ENCODE measurements at places on chromosomes 2 and 18.

DNA sequence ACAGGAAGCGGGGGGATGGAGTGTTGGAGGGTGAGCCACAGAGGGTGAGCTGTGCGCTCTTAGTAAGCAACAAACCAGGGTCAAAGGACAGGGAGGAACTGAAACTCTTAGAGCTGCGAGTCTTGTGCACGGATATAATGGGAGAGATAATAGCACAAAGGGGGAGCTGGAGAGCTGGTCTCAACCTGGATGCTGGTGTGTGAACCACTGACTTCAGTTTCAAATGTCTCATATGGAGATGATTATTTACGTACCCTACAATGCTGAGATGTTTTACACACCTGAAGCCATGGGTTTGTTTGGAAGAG lies 35.9 kb downstream of the PTGR3 start:
- DNase-seq, result no peak

DNA sequence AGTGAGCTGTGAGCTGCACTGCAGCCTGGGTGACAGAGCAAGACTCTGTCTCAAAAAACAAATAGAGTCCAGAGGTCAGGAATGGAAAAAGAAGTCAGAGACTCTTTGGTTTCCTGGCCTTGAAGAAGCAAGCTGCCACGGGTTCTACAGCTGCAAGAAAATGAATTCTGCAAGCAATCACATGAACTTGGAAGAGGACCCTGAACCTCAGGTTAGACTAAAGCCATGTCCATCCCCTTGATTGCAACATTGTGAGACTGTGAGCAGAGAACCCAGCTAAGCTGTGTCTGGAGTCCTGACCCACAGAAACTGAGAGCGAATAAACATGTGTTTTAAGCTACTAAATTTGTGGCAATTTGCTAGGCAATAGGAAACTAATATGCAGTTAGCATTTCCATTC lies 12.9 kb upstream of the MIB1 start:
- DNase-seq, result no peak

DNA sequence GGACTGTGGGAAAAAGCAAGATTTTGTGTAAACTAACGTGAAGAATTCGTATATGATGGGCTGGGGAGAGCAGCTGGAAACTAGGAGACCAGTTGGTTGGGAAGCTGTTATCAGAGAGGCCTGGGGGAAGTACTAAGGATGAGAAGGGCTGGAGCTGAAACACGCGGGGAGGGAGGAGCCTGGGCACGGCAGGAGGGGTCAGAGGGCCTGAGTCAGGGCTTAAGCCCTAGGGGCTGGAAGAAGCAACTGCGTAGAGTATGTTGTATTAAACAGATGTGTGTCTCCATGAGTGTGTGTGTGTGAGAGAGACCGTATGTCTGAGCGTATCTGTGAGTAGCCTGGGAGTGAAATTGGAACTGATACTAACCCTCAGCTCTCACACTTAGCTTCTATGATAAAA lies 8.4 kb downstream of the POMC start:
- DNase-seq, result no peak

DNA sequence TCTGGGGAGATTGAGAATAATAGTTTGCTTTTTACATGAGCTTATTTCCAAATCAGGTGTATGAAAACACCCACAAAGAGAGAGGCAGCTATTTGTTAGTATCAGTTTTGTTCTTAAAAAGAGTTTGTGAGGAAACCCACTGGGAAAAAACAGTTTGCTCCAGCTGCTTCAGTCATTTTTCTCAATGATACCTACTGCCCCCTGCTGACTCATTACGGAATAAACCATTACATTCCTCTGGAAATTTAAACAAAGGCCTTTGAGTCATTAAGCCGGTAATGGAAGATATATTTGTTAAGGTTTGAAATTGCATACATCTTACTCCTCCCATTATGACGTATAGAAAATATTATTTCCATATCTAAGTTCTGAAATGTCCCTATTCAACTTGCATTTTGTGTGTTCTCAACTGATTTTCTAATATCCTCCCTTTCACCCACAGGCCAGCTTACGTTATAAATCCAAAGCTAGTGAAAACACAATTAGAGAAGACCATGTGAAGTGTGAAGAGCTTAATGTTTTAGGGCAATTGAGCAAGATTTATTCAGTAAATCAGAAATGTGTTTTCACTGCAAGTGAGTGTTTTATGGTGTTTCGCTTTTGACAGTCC lies 761.6 kb downstream of the DSC3 start:
- DNase-seq, result no peak

- no peak for DNase-seq
Measured at GRCh38 chr2:228642861-228643260, 461.4 kb upstream of the SPHKAP start.

GRCh38 chr2:217077831-217078407 lies 218.1 kb upstream of the TNP1 start:
- no peak for DNase-seq

DNA sequence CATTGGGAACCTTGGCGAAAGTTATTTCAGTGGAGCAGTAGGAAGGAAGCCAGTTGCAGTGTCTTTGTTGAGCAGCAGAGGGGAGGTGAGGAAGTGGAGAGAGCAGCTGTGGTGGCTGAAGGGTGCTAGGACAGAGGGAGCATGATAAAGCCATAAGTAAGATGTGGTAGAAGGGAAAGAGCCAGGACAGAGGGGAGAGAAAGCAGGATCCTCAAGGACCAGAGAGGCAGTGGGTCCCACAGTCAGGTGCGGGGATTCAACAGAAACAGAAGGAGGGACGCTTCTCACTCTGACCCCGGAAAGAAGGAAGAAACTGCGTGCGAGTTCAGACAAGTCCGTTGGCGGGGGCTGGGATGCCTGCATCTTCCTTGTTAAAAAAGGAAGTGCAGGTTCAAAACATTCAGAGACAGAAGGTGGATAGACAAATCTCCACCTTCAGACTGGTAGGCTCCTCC lies at the start of gene CXCR2:
TSS of gene CXCR2 (plus strand) at position 403 of the 455 bp plus-strand sequence. CDS start 8,774 bp downstream, outside the sequence.
- no peak for DNase-seq

- no peak for DNase-seq
Measured at GRCh38 chr2:73008766-73009135, 62.8 kb downstream of the SFXN5 start.

GRCh38 chr18:9974279-9974915 lies 60.6 kb downstream of the VAPA start:
- DNase-seq, result no peak

- DNase-seq, result no peak
Measured at GRCh38 chr2:154427453-154427852, 271.0 kb upstream of the KCNJ3 start.

DNA sequence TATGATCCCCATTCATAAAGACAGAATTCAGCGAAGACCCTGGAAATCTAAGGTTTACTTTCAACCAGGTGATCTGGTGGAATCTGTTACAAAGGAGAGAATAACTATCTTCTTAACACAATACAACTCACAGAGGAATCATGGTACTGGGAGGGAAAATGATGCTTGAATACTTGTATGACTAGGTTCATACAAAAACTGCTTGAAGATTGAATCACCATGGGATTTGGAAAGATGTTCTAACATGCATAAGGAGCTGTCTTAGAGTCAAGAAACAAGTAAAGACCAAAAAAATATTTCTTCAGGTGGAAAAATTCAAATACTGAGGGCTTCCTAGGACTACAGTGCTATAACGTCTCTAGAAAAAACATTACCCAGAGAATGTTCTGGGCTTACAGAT lies 32.2 kb downstream of the COL5A2 start:
- DNase-seq, result no peak

DNA sequence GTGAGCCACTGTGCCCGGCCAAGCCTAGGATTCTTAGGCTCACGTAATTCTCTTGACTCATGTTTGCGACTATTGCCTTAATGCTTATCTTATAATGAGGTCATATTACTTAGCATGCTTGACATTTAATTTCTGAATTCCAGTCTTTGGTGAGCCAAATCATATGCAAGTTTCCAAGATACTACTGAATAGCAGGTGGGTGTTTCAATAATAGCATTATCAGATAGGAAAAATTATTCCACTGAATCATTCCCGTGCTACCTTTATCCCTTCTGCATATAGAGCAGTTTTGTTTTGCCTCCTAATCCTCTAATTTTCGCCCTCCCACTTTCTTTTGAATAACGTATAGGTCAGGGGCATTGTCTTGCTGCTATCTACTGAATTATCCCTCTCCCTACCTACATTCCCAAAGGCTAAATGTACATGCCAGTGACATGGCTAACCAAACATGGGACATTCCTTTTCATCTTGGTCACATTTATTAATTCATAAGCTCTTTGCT lies 4.9 kb downstream of the DAW1 start:
- DNase-seq, result no peak

DNA sequence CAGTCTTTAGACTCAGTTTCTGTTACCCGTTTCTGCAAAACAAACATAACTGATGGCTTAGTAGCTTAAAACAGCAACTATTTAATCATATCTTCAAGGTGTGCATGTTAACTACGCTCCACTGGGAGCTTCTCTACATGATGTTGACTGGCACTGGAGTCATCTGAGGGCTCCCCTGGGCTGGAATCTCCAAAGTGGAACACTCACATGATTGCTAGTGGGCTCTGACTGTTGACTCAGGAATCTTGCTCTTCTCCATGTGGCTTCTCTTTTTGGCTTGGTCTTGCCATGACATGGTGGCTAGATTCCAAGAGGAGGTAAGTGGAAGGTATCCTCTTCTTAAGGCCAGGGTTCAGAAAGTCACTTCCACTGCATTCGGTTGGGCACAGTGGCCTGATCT lies 160.8 kb downstream of the PMAIP1 start:
- DNase-seq, result no peak

DNA sequence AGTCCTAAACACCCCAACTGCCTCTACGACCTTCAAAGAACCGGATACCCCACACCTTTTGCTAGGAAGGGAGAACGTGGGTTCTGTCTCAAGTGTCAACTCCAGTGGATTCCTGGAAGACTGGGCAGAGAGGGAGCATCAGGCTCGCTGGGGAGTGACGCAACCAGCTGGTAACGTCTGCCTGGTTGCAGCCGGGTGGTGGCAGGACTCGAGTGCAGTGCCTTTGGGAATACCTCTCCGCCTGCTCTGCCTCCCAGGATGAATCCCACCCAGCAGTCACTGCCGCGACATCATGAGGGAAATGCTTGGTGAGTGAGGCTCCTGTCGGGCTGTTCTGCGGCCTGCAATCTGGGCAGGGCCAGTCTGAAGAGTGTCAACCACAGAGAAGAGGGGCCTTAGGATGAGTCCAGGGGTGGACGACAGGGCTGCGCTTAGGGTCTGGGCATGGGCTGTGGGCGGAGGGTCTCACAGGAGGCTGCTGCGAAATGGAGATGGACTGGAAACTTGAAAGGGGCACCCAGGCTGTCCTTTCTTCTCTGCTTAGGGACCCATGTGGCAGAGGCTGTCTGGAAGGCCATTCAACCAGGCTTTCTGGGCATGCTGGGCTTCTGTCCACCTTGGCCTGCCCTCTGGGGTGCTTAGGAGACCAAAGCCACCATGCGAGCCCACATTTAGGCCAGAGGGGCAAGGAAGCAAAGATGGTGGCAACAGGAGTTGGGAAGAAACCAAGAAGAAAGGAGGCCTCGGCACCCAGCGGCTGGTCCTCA lies 12.9 kb downstream of the GPR17 start:
- DNase-seq, result no peak

GRCh38 chr2:133326652-133327397 lies 241.4 kb downstream of the NCKAP5 start:
- no peak for DNase-seq

DNA sequence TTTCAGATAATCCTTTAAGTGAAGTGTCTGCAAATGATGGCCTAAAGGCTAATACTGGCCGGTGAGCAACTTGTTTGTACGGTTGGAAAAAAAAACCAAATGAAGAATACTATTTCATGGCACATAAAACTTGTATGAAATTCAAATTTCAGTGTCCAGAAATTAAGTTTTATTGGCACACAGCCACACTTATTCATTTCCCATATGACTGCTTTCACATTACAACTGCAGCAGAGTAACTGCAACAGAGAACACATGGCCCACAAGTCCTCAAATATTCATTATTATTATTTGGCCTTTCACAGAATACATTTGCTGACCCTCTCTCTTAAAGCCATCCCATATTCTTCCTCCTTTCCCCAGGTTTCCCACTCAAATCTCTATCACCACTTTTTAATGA lies 1268.6 kb downstream of the LRP1B start:
- no peak for DNase-seq

- DNase-seq, result no peak
Measured at GRCh38 chr2:74893332-74893731, 59.4 kb downstream of the HK2 start.

- DNase-seq, result no peak
Measured at GRCh38 chr2:69145204-69145603, 132.2 kb downstream of the ANTXR1 start.

DNA sequence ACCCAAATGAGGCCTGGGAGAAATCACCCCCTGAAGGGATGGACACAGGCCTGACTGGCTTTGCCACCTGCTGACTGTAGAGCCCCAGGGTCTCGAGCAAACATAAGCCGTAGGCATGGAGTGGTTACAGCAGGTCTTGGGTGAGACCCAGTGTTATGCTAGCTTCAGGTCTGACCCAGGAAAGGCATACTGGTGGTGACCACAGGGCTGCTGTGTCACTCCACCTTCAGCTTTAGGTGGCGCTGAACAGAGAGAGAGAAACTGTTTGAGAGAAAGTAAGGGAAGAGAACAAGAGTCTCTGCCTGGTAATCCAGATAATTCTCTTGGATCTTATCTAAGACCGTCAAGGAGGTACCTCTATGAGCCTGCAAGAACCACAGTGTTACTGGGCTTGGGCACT lies 1544.2 kb upstream of the TMEFF2 start:
- DNase-seq, result no peak

DNA sequence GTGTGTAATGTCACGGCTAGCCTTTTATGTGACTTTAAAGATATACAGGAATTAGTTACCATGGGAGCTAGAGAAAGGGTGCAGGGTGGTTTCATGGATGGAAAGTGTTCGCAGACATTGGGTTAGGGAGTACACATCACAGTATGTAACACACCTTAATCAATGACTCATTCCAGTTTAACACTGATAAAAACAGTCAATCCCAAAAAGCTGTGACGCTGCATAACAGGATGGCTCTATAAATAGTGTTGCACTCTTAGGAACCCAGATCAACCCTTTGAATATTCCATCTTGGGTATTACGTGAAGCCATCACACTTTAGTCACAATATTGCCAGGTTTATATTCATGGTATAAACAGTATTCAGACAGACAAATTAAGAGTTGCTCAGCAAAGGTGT lies 33.6 kb downstream of the CAB39 start:
- DNase-seq, result no peak

DNA sequence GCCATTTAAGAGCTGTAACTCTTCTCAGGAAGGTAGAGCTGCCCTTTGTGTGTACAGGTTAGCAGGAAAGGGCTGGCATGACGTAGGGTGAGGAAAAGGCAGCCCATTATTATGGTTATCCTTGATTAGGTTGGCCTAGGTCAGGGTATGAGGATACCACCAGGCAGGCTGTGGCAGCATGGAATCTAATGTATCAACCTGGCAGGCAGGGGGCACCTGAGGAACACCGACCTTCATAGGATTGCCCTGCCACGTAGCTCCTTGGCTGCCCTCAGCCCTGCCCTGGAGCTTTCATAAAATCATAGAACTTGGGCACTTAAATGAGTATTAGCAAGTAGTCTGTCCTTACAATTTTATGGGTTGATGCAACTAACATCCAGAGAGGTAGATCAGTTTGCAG lies 261.6 kb downstream of the LTBP1 start:
- DNase-seq, result peak; percentile 7

- DNase-seq, result no peak
Measured at GRCh38 chr2:138430181-138430580, 71.4 kb upstream of the SPOPL start.

GRCh38 chr18:697800-698199 lies 14.6 kb downstream of the ENOSF1 start:
- no peak for DNase-seq
